ENCODE measurements at places on chromosomes 6 and 20.

DNA sequence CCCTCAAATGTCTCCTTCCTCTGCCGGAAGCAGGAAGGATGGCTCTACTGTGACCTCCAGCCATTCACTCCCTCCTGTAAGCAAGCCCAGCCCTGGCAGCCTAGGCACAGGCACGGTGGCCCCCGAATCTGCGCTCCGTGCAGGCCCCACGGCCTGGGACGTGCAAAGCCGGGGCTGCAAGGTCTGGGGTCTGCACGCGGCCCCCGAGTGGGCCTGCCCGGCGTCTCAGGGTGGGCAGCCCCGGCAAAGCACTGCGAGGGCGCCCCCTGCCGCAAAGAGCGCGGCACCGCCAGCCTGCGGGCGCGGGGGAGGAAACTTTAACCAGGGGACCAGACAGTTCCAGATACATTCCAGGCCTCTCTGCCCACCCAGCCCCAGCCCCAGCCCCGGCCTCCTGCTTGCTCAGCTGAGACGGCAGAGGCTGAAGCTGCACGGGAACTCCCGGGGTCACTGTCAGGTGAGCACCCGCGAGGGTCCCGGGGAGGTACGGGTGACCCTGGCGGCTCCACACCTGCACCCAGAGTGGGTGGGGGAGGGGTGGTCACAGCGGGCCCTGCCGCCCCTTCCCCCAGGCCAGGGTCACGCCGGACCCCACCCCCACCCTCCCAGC, 98.8 kb downstream of the ASXL1 start:
- no peak for DNase-seq

- DNase-seq: no peak
These were observed 88.8 kb upstream of the NFATC2 start for GRCh38 chr20:51631011-51631950.

- no peak for DNase-seq
These were observed 129.8 kb upstream of the ZFP64 start for GRCh38 chr20:52321396-52321795.

DNA sequence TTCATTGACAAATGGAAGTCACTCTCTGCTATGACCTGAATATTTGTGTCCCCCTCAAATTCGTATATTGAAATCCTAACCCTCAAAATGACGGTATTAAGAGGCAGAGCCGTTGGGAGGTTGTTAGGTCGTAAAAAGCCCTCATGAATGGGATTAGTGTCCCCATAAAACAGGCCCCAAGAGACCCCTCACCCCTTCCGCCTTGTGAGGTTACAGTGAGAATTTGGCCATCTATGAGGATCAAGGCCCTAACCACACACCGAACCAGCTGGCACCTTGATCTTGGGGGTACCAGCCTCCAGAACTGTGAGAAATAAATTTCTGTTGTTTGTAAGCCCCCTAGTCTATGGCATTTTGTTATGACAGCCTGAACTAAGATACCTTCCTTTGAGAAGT, 52.5 kb upstream of the SLC22A16 start:
- DNase-seq: no peak

- no peak for DNase-seq
These were observed 132.7 kb upstream of the MAP3K7 start for GRCh38 chr6:90719321-90720195.

GRCh38 chr6:43622541-43622940, 6.5 kb downstream of the GTPBP2 start:
- no peak for DNase-seq

GRCh38 chr20:35742741-35743523, 872 bp upstream of the RBM39 start:
- DNase-seq: peak; percentile 14

Data from thymus (tissue), 14 donors.